Kidney capillary endothelial cell (primary cell): ENCODE measurements at places on chromosomes 3 and 15.

GRCh38 chr3:175378348-175378747, 519.2 kb downstream of the NAALADL2 start:
- DNase-seq: no peak

GRCh38 chr3:128878556-128879124, 780 bp upstream of the ACAD9 start:
- DNase-seq: peak; percentile 53

- DNase-seq: no peak
Observed at GRCh38 chr15:70059476-70060213, 38.1 kb downstream of the TLE3 start.

- no peak for DNase-seq
Observed at GRCh38 chr3:64358176-64358575, 132.9 kb upstream of the PRICKLE2 start.

- no peak for DNase-seq
Observed at GRCh38 chr3:130661140-130661891, 85.3 kb downstream of the PIK3R4 start.

- DNase-seq: no peak
Observed at GRCh38 chr3:157166115-157166514, 6.2 kb upstream of the CCNL1 start.

GRCh38 chr3:113212150-113212843, 940 bp downstream of the BOC start:
- no peak for DNase-seq

GRCh38 chr3:5264896-5265770, 77.6 kb downstream of the EDEM1 start:
- no peak for DNase-seq

DNA sequence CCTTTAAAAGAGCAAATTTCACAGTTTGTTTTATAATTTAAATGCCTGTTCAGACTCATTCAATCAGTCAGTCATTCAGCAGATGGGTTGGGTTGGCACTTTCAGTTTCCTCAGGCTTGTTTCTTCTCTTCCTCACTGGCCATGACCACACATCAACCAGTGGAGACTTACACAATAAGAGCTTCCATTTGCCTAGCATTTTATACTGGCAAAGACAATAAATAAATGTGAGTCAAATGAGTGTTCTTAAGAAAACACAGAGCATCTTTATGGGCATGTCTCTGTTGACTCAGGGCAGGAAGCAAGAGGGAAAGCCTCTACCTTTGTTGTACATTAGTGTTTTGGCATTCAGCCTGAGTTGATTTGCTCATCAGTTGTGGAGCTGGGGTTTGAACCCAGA, 122.6 kb downstream of the EPHB1 start:
- DNase-seq: no peak

- no peak for DNase-seq
Observed at GRCh38 chr15:37771465-37771864, 163.0 kb upstream of the TMCO5A start.

GRCh38 chr3:185420762-185421161, 57.8 kb downstream of the MAP3K13 start:
- no peak for DNase-seq

- no peak for DNase-seq
Observed at GRCh38 chr15:93587059-93587521, 498.1 kb upstream of the RGMA start.

DNA sequence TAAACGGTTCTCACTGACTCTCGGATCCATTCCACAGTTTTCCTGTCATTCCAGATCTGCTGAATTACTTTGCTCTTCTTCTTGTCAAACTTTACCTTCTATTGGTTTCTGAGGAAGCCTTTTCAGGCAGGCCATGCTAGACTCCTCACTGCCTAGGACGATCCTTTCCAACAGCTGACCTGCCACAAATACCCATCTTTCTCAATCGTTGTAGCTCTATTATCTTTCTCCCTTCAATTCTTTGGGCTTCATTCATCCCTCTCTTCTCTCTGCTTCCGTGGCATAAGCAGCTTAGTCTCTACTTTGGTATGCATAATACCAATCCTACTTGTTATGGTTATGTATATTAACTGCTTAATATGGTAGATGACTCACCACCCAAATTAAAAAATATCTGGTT, 421.8 kb downstream of the NLGN1 start:
- no peak for DNase-seq

DNA sequence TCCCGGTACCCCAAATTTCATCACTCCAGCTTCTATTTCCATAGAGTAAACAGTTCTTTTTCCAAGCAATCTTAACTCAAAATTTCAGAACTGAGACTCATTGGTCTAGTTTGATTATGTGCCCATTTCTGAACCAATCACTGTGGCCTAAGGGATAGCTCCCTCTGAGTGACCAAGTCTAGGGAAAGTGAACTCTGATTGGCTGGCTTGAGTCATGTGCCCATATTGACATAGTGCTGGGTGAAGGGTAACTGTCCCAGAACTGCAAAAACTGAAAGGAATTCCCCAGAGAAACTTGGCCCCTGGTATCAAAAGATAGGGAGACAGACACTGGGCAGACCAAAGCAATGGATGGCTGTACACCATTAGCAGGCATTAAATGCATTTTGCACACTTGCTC, 171.2 kb upstream of the WNT5A start:
- DNase-seq: no peak

GRCh38 chr15:79736435-79737000, 160.3 kb downstream of the MTHFS start:
- DNase-seq: no peak

DNA sequence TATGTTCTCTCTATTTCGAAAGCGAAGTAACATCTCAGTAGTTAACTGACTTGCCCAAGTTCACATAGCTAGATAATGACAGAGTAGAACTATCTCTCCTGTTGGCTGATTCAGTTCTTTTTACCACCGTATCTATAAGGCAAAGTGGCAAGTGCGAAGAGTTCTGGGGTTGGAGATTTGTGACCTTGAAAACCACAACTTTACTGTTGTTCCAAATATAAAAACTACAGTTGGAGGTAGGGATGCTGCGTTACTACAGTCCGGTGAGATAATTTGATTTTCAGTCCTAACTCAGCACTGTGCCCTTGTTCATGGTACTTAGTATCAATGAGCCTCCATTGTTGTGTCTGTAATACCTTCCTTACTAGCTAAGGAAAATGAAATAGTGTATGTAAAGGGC, 71.2 kb upstream of the GOLGA8B start:
- no peak for DNase-seq

DNA sequence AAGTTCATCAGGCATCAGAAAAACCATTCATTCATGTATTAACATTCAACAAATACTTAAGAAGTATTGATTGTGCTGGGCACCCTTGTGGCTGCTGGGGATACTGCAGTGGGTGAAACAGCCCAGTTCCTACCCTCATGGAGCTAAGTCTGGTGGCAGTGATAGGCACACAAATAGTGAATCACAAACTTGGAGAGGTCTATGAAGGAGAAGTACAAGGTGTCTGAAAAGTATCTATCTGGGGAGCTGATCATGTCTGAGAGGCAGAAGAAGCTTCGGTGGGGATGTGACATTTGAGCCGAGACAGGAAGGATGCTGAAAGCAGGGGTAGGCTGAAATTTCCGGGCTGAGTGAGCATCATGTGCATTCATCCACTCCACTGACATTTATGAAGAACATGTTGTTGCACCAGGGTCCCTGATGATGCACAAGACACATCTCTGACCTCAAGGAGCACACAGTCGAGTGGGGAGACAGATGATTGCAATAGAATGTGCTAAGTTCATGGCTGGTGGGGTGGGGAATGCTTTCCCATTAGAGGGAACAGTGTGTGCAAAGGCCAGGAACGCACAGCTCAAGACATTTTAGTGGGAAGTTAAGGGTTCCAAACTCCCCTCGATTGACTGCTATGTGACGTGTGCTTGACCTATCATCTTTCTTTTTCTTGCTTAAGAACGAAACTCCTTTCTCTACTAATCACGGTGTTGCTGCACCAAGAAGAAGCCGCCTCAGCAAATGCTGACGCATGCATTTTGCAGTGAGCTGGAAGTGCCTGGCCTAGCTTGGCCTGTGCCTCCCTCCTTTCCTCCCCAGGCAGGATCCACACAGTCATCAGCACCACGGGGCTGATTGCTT, 309.1 kb upstream of the ICE2 start:
- no peak for DNase-seq

- DNase-seq: no peak
Observed at GRCh38 chr15:26314577-26314976, 451.4 kb upstream of the ATP10A start.

GRCh38 chr3:55197021-55197420, 269.2 kb upstream of the LRTM1 start:
- DNase-seq: no peak

- DNase-seq: peak; percentile 43
Observed at GRCh38 chr3:133965013-133965570, 64.6 kb downstream of the SLCO2A1 start.

- no peak for DNase-seq
Observed at GRCh38 chr15:72161361-72162132, 36.0 kb downstream of the GRAMD2A start.

- DNase-seq: no peak
Observed at GRCh38 chr3:47342812-47343211, 38.0 kb upstream of the PTPN23 start.

- DNase-seq: no peak
Observed at GRCh38 chr15:33729653-33730052, 238.6 kb upstream of the CHRM5 start.

- DNase-seq: no peak
Observed at GRCh38 chr3:122067588-122068240, 12.6 kb downstream of the CD86 start.

DNA sequence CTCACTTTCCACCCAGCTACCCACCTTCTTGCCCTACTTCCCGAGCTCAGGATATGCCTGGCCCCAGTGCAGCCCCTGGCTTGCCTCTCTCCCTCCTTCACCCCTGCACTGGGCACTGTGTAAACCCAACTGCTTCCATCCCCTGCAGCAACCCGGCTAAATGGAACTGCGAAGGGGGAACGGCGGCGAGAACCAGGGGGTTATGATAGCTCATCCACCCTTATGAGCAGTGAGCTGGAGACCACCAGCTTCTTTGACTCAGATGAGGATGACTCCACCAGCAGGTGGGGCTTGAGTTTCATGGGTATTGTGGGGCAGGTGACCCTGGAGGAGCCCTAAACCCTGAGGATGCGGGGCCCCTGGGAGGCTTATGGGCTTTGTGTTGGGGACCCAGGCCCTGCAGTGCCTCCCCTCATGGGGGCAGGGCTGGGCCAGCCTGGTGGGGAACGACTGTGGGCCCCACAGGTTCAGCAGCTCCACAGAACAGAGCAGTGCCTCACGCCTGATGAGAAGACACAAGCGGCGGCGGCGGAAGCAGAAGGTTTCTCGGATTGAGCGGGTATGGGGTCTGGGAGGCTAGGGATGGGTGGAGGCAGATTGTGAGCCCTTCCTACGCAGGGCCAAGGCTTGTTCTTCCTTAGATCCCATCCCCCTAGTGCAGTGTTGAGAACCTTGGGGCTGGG, 9.6 kb downstream of the DVL3 start:
- DNase-seq: no peak

DNA sequence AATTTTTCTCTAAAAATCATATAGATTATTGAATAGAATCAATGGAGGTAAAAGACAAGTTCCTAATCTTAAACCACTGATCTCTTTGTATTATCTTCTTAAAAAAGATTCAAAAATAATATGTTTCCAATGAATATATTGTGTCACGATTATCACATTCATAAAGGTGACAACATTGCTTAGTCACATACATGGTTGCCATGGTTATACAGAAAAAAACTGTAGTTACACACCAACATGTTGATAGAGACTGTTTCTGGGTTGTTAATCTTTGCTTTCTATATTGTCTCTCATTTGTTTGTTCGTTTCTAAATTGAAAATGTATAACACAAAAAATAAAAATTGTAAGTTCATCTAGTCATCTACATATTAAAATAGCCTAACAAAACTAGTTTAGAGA, 376.0 kb upstream of the ALCAM start:
- DNase-seq: no peak

GRCh38 chr3:119664850-119665379, 4.5 kb upstream of the POPDC2 start:
- no peak for DNase-seq

DNA sequence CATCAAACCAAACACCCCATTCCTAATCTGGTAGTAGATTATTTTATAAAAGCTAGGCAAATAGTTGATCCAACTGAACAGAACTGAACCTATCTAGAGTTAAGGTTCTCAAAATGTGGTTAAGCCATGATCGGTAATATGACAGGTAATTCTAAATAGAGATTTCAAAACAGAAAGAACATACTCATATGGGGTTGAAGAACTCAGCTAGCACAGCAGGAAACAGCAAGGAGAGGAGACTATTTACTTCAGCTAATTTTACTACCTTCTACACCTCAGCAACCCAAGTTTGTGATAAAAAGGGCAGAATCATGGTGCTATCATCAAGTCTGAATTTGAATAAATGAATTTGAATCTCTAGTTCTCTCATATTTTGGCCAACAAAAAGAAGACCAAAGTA, 11.8 kb downstream of the CD47 start:
- DNase-seq: no peak

- DNase-seq: peak; percentile 35
Observed at GRCh38 chr3:135918600-135918999, 46.9 kb upstream of the PPP2R3A start.

DNA sequence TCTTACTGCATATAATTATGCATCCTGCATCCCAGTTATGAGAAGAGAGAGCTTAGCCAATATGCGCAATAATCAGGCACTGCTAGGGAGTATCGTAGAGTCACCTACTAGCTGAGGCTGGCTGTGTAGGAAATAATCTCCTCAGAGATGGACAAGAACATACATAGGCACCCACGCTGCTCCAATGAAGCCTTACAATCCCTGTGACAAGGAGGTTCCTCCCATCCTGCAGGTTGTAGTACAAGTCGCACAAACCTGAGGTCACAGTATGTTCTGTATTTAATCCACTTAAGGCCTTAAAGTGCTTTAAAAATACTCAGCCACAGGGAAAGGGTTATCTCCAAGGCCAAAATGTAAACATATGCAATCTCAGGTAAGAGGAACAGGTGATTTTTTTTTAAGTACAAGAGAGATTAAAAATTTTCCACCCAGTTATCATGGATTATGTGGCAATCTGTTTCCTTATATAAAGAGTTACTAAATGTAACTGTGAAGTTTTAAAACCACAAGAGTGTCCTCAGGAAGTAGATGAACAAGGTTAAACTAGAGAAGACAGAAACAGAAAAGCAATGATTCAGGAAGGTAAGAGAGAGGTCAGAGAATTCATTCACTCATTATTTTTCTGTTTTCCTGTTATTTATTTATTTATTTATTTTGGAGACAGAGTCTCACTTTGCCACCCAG, 7.5 kb upstream of the COLQ start:
- DNase-seq: no peak
